ENCODE measurements at places on chromosomes 2 and 18.

DNA sequence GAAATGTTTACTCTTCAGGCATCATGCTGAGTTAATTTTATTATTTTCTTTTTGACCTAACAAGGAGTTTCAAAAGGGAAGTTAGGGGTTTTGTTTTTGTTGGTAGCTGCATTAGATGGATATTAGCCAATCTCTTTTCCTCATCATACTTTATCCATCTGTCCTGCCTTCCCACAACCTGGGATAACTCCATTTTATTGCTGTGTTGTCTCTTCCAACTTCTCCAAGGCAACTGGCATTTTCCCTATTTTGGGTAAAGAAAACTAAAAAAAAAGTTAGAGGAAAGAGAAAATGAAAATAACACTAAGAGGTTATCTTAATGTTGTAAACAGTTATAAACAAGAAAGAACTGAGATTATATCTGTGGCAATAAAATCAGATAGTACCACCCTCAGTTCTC is 147.0 kb downstream of the PID1 start:
- no peak for DNase-seq

DNA sequence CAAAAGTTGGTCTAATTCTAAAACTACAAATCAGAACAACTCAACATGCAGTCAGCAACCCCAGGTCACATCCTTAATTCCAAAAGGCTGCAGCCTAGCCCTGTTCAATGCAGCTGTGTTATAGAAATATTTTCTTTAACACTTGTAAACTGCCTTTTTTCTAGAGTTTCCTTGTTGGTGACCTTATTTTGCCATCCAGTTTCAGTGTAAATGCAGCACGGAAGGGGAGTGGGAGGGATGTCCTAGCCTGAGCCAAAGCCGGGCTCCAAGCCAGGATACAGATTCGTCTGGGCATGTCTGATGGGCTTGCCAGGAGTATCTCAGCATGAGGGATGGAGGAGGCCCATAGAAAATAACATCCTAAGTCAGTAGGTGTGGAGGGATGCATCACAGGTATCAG is 17.7 kb upstream of the SP3 start:
- no peak for DNase-seq

DNA sequence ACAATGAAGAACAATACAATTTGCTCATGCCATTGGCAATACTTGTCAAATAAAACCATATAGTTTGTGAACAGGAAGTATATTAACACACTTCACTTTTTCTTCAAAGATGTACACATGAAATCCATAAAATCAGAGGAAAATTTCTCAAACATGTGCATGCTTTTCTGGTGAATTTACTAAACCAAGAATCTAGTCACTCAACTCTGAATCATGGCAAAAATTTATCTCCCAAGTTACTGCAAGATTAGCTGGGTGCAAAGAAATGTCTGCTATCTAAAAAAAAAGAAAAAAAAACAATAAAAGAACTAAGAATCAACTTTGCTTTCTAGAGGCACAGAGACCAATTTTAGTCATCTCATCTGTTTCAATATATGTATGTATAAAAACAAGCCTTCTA is 419.2 kb downstream of the NR4A2 start:
- no peak for DNase-seq

DNA sequence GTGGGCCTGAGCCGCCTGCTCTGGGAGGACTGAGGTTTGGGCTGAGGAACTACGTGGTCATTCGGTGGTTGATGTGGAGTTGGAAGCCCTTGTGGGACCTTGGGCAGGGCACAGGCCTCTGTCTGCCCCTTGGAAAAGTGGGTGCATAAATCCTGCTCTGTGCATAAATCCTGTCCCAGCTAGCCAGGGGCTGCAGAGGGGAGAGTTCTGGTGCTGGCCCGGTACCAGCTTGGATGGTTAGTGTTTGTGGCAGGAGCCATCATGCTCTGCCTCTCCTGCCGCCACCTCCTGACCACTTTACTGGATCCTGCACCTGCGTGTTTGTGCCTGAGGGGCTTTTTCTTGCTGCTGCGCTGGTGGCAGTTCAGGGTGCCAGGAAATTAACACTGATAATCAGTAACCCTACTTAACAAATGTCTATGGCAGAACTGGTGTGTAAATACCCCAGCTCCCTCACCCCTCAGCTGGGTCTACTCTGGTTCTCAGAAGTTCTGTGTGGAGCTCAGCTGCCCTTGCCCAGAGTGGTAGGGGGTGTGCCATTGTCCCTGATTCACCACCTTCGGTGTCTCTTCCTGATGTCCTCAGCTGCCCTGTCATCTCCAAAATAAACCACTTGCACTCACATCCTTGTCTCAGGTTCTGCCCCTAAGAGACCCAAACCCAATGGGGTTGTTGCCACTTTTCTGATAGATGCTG is 156.8 kb downstream of the GLI2 start:
- no peak for DNase-seq

DNA sequence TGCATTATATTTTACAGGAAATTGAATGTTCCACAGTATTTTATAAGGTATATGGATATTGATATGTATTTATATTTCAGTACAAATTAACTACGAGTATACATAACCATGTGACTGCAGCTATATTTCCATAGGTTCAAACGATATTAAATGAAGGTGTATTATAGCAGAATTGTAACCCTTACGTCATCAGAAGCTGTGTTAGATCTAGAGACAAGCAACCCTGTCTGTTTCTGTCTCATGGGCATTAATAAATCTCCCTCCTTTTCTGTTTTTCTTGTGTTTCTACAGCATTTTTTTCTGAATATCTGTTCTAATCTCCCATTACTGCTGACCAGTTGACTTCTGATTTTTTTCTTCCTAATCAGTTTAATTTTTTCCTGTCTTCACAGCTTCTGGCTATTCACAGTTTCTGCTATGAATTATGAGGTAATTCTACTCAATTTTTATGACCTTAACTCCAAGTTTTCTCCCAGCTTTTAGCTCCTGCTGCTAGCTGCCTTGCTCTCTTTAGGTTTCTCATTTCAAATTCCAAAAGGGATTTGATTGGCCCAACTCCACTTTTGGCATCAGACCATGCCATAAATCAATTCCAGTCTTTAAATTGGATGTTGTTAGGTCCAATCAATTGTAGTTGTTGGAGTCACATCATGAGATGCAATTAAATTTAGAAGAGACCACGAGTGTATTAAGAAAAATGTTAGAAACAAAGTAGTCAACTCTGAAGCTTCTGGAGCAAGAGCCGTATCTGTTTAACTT is 277.5 kb upstream of the ZSWIM2 start:
- DNase-seq, result no peak

All from CD4-positive, alpha-beta T cell treated with Interleukin-4 for 1 hour (primary cell).